ENCODE measurements at places on chromosomes 2 and 18. TPM values are rescaled to one million over a fixed set of nuclear protein-coding genes. Genes with fewer than 3 reads are reported as not detected.

ATIC gene
- 151 TPM for polyA plus RNA-seq

SERPINB4 gene
- not detected for polyA plus RNA-seq

STARD6 gene
- polyA plus RNA-seq = not detected

CFAP65 gene
- not detected for polyA plus RNA-seq

LAMA1 gene
- not detected for polyA plus RNA-seq

CAMKMT gene
- 14.0 TPM for polyA plus RNA-seq

SCN3A gene
- polyA plus RNA-seq = not detected

ABCG5 gene
- polyA plus RNA-seq = not detected

DNA sequence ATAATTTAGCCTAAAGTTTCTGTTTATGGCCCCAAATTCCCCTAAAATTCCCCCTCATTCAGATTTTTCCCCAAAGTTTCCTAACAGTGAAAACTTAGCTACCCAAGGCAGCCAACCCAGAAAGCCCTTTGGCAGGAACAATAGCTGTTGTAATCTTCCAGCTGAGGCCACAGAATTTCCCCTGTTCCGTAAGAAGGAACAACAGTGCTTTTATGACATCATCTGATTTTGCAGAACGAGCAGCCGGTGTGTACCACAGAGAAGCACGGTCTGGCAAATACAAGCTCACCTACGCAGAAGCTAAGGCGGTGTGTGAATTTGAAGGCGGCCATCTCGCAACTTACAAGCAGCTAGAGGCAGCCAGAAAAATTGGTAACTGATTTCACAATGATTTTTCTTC, 6.3 kb downstream of the TNFAIP6 start:
- no peak for DNase-seq
- no peaks in the 10 kb centered on the region for H3K4me1 ChIP-seq
- no peaks in the 10 kb centered on the region for H3K27me3 ChIP-seq
- H3K27ac ChIP-seq = no peak overlapping the region

DNA sequence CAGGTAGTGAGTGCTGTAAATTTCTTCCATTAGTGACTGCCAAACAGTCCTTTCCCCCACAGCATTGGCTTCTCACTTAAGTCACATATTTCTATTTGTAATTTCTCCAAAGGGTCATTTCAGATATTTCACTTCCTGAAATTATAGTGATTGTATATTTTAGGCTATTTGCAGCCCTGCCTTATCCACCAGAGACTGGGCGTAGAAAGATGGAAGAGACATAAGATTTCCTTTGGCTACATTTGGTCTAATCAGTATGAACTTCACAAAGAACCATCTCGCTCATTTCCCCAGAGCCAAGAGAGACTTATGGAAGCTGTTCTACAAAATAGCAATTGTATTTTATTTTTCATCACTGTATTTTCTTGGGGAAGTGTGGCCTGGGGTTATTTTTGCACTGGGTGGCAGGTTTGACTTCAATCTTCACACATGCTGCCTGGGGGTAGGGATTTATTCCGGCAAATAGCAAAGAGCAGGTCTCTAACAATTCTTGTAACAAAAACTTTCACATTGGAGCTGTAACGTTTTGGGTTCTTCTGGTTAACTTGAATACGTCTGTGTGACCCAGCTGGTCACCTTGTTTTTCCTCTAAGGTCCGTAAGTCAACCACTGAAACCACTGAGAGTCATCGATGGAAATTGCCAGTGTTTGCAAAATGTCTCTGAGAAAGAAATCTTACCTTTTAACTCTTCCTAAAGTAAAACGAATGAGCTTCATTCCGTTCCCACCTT, 170.6 kb upstream of the SERPINE2 start:
- no peak overlapping the region for H3K4me3 ChIP-seq
- H3K27ac ChIP-seq = no peak overlapping the region
- no peaks in the 10 kb centered on the region for H3K4me1 ChIP-seq
- DNase-seq = no peak
- H3K36me3 ChIP-seq = no peaks in the 10 kb centered on the region

DNA sequence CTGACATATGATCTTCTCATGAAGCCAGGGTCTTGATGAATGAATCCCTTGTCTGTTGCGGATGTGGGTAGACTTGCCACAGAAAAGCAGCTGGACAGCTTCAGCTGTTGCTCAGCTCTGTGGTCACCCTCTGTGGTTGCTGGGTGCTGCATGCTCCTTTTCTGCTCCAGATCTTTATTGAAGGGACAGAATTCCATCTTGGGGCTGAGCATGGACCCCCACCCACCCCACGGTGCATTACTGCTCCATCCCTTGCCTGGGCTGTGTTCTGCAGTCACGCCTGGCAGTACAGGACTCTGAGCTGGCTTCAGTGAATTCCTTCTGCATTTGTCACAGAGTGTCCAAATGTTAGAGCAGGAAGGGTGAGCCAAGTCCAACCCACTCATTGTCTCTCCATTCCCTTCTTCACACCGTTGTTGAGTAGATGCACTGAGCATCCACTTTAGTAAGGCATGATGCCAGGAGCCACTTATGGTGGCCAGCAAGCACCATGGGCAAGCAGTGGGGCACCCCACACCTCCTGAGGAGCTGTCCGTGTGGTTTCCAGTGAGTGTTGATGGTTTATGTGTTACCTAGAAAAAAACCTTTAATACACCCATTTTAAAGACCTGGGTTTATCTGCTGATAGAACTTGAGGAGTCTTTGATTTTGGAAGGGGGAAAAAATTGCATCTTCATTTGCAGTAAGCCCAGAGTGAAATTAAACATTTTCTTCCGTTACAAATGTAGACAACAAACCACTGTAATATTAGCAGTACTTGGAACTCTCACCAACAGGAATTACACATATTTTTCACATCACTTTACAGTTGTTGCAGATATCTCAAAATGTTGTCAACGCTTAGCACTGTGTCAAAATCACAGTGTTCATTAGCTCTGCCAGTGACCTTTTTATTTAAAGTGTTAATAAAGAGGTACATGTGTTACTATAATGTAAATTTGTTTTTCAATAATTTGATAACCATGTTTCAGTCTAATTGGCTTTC, 14.7 kb upstream of the ITGB6 start:
- no peaks in the 10 kb centered on the region for H3K27me3 ChIP-seq
- H3K36me3 ChIP-seq = no peaks in the 10 kb centered on the region
- DNase-seq = no peak

GRCh38 chr2:74922592-74923227, 35.7 kb upstream of the POLE4 start:
- no peak for DNase-seq
- H3K4me1 ChIP-seq = peaks cover 3% of the 10 kb centered on the region

GRCh38 chr2:143607231-143608062, 478.2 kb downstream of the ARHGAP15 start:
- no peak overlapping the region for H3K27ac ChIP-seq
- no peaks in the 10 kb centered on the region for H3K4me1 ChIP-seq

DNA sequence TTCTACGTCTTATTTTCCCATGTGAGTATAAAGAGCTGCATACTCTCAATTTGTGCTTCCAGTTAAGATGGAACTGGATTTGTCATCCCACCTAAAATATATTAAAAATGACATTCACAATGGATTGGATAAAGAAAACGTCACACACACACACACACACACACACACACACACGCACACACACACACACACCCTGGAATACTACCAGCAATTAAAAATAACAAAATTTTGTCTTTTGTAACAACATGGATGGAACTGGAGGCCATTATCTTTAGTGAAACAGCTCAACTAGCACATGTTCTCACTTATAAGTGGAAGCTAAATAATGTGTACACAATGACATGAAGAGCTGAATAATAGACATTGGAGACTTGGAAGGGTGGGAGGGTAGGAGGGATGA, 3.8 kb upstream of the QPCT start:
- H3K27me3 ChIP-seq = no peaks in the 10 kb centered on the region
- H3K36me3 ChIP-seq = no peaks in the 10 kb centered on the region
- peaks cover 7% of the 10 kb centered on the region for H3K4me1 ChIP-seq
- DNase-seq = no peak

GRCh38 chr2:226971084-226971483, 135.2 kb downstream of the RHBDD1 start:
- peaks cover 3% of the 10 kb centered on the region for H3K4me1 ChIP-seq
- H3K27ac ChIP-seq = no peak overlapping the region
- H3K36me3 ChIP-seq = no peaks in the 10 kb centered on the region
- DNase-seq = no peak
- no peaks in the 10 kb centered on the region for H3K27me3 ChIP-seq

DNA sequence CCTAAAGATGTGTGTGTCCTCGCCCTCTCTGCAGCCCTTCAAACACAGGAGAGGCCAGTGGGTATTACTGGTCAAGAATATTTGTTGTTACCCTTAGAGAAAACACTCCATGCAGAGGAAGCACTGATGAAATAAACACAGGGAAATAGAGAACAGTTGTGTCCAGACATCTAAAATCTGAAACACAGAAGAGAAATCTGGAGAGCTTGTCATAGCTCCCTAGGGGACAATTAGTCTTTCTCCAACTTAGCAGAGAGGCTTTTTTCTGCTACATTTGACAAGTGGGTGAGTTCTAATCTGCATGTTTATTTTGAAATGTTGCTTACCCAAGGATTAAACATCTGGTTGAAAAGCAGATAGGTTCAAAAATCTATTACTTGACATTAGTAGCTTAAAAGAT, 190.1 kb downstream of the CTNNA2 start:
- no peaks in the 10 kb centered on the region for H3K4me1 ChIP-seq
- no peak overlapping the region for H3K27ac ChIP-seq
- no peaks in the 10 kb centered on the region for H3K36me3 ChIP-seq
- H3K27me3 ChIP-seq = no peaks in the 10 kb centered on the region
- no peak for DNase-seq

DNA sequence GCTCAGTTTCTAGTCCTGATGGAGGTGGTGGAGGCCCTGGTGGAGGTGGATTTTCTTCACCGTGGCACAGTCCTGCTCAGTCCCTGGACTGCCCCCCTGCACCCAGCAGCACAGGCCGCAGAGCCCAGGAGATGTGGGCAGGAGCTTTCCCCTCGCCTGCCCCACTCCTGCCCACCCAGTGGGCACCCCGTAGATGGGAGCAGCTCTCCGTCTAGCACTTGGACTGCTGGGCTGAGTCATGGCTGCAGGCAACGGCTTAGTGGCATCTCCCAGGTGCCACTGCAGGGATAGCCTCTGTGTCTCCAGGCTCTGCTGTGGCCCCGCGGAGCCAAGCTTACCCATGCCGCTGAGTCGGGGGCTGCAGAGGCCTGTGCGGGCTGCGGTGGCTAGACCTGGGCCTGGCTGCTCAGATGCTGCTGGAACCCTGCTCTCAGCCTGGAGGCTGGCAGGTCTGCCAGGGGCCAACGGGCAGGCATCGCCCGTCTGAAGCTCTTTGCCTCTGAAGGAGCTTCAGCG, 92.3 kb upstream of the CTDP1 start:
- H3K36me3 ChIP-seq = no peaks in the 10 kb centered on the region
- no peak for DNase-seq
- no peaks in the 10 kb centered on the region for H3K27me3 ChIP-seq

GRCh38 chr18:39599251-39599650, 2033.7 kb upstream of the CELF4 start:
- no peak overlapping the region for H3K4me3 ChIP-seq
- no peak overlapping the region for H3K27ac ChIP-seq
- no peaks in the 10 kb centered on the region for H3K36me3 ChIP-seq
- DNase-seq = no peak

- H3K4me1 ChIP-seq = no peaks in the 10 kb centered on the region
- H3K4me3 ChIP-seq = no peak overlapping the region
- H3K27me3 ChIP-seq = no peaks in the 10 kb centered on the region
Observed at GRCh38 chr2:182445391-182445965, 18.6 kb upstream of the PDE1A start.

GRCh38 chr18:23541349-23542093, 38.2 kb downstream of the RMC1 start:
- peaks cover 45% of the 10 kb centered on the region for H3K36me3 ChIP-seq
- peaks cover 30% of the 10 kb centered on the region for H3K4me1 ChIP-seq
- DNase-seq = no peak
- H3K27me3 ChIP-seq = no peaks in the 10 kb centered on the region

GRCh38 chr2:62529758-62530157, 23.8 kb upstream of the TMEM17 start:
- no peak for DNase-seq
- H3K27ac ChIP-seq = no peak overlapping the region
- H3K4me1 ChIP-seq = no peaks in the 10 kb centered on the region
- no peaks in the 10 kb centered on the region for H3K27me3 ChIP-seq

DNA sequence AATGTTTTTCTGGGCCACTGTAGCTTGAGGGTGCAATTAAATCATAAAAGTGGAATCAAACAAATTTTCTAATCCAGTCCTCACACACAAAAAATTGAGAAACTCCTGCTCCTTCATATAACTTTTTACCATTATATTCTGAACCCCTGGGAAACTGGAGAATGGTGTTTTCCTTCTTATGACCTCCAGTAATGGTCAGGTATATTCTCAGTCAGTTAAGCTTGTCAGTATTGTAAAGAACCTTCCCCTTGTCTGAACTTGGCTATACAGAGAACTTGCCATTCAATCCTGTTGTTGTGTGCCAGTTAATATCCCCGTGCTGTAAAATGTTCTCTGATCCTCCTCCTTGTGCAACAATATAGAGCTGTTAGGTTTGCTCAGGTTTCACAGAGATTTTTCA, 39.5 kb downstream of the ZNF804A start:
- H3K4me3 ChIP-seq = no peak overlapping the region
- no peak overlapping the region for H3K27ac ChIP-seq
- no peaks in the 10 kb centered on the region for H3K27me3 ChIP-seq
- no peaks in the 10 kb centered on the region for H3K36me3 ChIP-seq
- H3K4me1 ChIP-seq = no peaks in the 10 kb centered on the region
- DNase-seq = no peak
